Astrocyte of the cerebellum (primary cell): ENCODE measurements at places on chromosomes 1 and 21.

GRCh38 chr21:35779690-35780570 lies 280.4 kb downstream of the SETD4 start:
- DNase-seq, result peak; percentile 33

GRCh38 chr1:110672001-110672752 lies 2.6 kb downstream of the KCNA3 start:
- DNase-seq, result no peak

GRCh38 chr1:1298861-1299685 lies 8.7 kb downstream of the ACAP3 start:
- DNase-seq, result no peak

- peak; percentile 23 for DNase-seq
Observed at GRCh38 chr1:53420341-53420740, 38.9 kb upstream of the DMRTB1 start.

- no peak for DNase-seq
Observed at GRCh38 chr1:156864796-156865195, 4.1 kb downstream of the NTRK1 start.

DNA sequence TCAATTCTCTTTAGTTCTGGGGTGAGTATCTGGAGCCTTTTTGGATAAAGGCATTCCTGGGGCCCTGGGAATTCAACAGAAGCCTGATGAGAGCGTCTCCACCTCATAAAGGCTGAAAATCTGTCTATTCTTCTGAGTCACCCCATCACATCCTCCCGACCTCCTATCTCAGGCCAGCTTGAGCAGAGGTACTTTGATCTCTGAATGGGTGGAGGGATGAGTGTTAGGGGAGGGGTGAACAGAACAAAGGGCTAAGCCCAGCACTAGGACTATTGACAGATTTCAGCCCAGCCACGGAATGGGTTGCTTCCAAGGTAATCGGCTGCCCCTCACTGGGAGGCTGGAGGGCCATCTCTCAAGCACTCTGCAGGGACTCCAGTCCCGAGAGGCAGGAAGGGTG lies 2.5 kb upstream of the MYBPH start:
- DNase-seq, result no peak

- peak; percentile 96 for DNase-seq
Observed at GRCh38 chr1:169538998-169539871, 47.0 kb downstream of the F5 start.

DNA sequence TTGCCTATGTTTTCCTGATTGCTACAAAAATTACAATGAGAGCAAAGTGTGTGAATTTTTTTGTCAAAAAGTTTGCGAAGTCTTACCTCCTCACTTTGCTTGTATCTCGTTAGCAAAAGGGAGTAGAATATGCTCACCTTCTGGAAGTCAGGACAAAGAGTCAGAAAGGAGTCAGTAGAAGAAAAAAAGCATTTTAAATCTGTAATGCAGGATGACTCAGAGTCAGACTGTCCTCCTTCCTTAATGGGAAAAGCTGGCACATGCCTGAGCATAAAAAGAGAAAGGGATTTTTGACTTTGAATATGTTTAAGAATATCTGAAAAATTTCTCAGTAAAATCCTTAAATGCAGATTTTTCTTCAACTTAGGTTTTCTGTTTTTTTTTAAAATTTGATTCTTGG lies 14.2 kb upstream of the VN1R5 start:
- no peak for DNase-seq

DNA sequence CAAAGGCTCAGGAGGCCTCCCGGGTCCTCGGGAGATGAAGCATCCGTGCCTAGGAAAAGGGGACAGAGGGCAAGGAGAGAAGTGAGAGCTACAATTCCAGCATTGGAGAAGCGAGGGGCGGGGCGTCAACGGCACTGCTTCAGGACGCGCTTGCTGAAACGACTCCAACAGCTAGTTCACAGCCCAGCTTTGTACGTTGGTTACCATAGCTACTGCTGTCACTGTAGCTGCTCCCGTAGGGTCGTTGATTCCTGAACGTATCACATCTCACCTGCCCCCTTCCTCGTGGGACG lies 63.1 kb downstream of the TOR1AIP2 start:
- no peak for DNase-seq

- DNase-seq, result no peak
Observed at GRCh38 chr1:15962176-15962575, 13.7 kb downstream of the ZBTB17 start.

GRCh38 chr1:87899017-87899416 lies 570.3 kb downstream of the LMO4 start:
- DNase-seq, result no peak

GRCh38 chr1:59477286-59477685 lies 180.4 kb downstream of the FGGY start:
- DNase-seq, result peak; percentile 67
